ENCODE measurements at places on chromosomes 11 and 22.

DNA sequence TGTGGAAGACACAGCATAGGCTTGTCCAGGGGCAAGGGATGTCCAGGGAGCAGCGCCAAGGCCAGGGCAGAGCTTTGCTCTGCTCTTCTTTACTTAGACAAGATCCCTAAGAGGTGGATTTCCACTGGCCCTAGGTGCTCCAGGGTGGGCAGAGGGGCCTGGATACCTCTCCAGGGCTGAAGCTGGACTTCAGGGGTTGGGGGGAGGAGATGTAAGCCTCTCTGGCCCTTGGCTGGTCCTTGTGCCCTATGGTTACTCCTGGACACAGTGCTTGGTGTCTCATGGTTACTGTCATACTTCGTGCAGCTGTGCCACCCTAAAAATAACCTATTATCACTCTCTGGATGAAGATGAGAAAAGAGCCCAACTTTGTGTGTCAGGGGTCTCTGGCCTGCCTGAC lies 12.9 kb upstream of the KCNJ11 start:
- DNase-seq = no peak

GRCh38 chr11:103471546-103471945 lies 362.3 kb downstream of the DYNC2H1 start:
- no peak for DNase-seq

GRCh38 chr22:42872821-42873220 lies 15.7 kb upstream of the ARFGAP3 start:
- no peak for DNase-seq

DNA sequence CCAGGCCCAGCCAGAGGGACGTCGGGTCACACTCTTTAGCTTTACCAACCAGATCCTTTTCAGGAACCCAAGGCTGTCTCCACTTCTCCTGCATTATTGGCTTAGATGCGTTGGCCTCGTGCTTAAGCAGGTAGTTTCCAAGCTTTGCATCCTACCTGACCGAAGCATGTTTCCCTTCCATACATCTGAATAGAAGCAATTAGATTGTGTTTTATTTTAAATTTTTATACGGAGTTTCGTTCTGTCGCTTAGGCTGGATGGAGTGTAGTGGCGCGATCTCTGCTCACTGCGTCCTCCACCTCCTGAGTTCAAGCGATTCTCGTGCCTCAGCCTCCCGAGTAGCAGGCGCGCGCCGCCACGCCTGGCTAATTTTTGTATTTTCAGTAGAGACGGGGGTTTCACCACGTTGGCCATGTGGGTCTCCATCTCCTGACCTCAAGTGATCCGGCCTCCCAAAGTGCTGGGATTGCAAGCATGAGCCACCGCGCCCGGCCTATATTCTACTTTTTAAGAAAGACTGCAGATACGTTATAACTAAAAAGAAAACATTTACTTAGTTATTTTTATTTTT lies 677 bp downstream of the DYNC2H1 start:
- DNase-seq = peak; percentile 31

DNA sequence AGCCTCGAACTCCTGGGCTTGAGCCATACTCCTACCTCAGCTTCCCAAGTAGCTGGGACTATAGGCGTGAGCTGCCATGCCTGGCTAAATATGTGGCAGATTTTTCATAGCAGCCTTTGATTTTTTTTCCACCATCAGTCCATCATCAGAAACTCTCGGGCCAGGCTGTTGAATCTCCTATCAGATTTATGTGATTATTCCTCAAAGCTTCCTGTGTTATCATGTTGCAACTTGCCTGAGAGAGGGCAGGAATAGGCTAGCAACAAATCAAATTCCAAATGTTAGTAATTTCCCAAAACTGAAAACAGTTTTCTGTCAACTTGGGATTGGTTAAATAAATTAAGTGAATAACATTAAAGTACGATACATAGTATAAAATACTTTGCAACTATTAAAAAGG lies 3.4 kb downstream of the LRRC51 start:
- DNase-seq = no peak

DNA sequence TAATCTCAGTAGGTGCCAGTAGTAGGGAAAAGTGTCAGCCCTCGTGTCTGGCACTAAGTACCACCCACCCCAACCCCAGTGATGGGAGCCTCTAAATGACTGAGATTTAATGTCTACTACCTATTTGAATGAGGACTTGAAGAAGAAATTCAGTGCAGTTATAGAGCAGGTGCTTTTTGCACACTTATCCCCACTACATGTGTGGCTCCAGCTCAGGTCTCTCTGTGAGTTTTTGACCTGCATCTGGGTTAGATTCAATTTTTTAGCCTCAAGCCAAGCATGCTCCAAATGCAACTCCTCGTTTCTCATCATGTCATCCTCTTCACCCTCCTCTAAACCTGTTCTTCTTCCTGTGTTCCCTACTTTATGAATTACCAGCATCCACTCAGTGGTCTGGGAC lies 24.9 kb upstream of the NNMT start:
- no peak for DNase-seq

DNA sequence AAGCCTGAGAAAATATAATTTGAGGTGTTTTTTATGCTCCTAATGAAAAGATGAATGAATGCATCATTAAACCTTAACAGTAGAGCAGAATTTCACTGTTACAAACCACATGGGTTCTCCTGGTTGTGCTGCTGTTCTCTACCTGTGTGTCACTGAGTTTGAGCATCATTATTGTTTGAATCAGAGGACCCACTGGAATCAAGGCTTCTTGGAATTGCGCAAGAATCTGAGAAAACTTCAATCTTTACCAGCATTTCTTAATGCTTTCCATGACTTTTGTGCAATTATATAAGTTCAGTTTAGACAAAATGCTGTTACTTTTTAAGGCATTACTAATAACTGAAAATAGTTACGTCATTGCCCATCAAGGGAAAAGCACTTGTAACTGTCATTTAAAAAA lies 18.8 kb upstream of the RBX1 start:
- no peak for DNase-seq

- DNase-seq = no peak
These were observed 20.3 kb downstream of the ARFGAP2 start for GRCh38 chr11:47156333-47156732.

DNA sequence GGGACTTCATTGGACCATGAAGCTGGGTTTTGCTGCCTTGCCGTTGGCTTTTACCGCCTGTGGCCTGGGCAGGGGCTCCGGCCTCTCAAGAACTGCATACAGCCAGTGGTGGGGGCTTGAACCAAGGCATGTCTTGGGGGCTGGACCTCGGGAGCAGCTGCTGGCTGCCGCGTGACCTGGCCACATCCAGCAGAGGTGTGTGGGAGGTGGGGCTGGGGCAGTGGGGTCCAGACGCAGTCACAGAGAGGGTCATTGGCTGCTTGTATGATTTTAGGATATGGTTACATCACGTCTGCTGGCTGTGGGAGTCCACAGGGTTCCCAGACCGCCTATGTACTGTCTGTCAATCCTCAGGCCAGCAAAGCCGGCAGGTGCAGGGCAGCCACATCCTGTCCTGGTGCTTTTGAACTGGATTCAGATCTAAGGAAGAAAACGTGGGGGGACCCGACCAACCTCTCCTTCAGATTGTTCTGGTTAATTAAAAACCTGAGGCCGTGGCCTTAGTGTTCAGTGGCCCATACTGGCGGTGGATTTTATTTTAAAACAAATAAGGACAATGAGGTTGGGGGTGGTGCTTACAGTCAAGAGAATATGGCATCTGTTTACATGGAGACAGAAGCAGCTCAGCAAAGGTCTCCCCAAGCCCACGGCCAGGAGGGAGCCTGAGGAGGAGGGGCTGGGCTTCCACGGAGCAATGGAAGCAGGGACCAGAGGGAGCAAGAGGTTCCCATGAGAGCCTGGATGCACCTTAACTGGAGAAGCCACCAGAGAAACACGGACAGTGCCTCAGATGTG lies 426.0 kb downstream of the TBC1D22A start:
- DNase-seq = no peak

DNA sequence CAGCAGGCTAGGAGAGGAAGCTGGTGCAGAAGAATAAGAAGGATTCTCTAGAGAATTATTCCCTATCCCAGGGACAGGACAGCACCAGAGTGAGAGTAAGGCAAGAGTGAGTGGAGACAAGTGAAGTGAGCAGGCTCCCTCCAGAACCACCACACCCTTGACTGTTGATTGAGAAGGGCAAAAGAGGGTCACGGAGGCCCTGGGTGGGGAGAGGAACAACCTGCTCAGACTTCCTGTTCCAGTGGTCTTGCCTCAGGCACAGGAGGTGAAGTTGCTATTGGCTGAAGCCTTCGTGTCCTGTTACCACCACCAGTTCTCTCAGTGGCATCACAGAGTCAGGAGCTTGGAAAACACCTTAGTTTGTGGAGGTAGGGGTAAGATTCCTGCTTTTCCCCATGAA lies 51.7 kb upstream of the CCDC89 start:
- DNase-seq = peak; percentile 72

- DNase-seq = no peak
These were observed 28.8 kb downstream of the KIAA0930 start for GRCh38 chr22:45211848-45212247.

GRCh38 chr11:109936661-109937180 lies 156.5 kb upstream of the ZC3H12C start:
- DNase-seq = no peak

DNA sequence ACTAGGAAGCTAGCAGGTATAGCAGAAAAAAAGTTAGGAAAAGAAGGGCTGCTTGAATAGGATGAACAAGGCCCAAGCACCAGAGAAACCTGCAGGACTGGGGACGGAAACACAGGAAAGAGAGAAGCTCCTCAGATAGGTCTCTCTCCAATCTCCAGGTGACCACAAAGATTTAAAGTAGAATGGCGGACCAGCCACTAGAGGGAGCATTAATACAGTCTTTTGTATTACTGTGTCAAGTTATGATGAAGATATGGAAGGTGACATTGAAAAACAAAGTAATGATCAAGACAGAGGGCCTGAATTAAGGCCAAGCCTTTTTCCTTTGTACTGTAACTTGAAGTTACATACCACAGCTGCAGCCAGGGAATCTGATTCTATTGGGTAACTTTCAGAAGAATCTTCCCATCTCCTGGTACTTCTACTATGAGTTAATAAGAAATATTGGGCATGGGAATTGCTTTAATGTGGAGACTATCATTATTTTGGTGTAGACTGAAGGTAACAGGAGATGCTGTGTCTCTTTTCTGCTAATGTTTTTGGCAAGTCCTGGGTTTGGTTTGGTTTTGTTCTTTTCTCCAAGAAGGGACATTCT lies 33.8 kb downstream of the OR2AG2 start:
- peak; percentile 86 for DNase-seq

DNA sequence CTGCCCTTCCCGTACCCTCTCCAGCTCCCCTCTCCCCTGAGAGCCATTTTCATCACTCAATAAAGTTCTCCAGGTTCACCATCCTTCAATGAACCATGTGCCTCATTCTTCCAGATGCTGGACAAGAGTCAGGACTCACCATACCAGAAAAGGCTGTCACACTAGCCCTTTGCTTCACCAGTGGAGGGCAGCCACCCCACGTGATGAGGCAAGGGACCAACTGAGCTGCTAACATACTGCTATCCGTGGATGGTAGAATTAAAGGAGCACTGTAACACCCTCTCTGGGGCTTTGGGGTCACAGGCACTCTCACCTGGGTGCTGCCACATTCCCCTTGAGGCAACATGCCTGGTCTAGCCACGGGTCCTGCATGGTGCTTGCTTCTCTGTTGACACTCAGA lies 13.1 kb upstream of the OR5I1 start:
- no peak for DNase-seq

- no peak for DNase-seq
These were observed 33.5 kb downstream of the GDPD4 start for GRCh38 chr11:77267962-77268361.

- DNase-seq = no peak
These were observed 29.7 kb downstream of the MMP7 start for GRCh38 chr11:102500829-102501228.

DNA sequence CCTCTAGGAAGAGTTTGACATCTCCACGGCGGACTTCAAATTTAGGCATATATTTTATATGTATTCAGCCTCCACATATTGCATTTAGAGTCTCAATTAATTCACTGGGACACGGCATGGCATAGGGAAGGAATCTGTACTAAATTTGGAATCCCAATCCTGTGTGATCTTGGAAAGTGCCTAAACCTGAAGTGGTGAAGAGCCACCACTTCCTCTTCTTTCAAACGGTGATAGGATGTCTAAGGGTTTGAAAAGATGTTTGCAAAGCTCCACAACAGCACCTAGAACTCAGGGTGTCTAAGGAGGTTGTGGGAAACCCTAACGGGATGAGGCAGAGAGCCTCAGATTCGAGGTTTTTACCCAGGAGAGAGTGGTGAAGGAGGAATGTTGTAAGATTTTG lies 1.0 kb upstream of the L3MBTL2 start:
- DNase-seq = no peak

DNA sequence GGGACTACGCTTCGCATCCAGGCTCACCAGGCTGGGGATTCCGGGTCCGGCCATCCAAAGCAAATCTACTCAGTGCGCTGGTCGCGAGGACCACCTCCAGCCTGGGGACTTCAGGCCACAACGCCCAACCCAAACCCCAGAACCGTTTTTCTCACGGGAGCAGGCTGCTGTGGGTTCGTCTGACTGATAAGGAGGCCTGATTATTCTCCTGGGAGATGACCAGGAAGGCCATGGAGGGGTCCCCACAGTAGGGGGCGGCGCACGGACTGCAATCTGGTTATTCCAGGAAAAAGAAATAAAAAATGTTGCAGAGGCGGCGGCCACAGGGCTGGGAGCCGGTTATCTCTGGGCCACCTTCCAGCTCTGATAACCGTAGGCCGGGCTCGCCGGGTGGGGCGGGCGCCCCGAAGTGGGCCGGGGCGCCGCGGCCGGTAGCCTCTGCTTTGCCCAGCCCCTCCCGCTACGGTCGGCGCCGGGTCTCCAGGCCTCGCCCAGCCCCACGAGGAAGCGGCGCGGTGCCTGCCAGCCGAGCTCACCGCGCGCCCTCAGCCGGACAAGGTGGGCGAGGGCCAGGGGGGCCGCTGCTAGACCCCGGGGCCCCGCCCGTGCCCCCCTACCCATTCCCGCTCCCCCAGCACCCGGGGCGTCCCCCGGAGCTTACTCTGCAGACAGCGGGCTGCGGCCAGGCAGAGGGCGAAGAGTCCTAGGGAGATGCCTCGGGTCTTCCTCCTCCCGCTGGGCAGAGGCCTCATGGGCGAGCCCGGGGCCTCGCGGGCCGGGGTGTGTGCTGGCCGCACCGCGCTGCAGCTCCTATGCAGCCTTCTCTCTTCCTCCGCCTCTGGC lies 446 bp downstream of the VSTM5 start:
- no peak for DNase-seq

GRCh38 chr22:45922256-45922655 lies 54.7 kb downstream of the WNT7B start:
- no peak for DNase-seq

- no peak for DNase-seq
These were observed 963.6 kb downstream of the BRD1 start for GRCh38 chr22:48863965-48864528.

- DNase-seq = peak; percentile 6
These were observed 61.8 kb downstream of the RPL27A start for GRCh38 chr11:8744423-8744822.

- DNase-seq = no peak
These were observed 537.3 kb downstream of the OPCML start for GRCh38 chr11:132994966-132995365.
